ENCODE measurements at places on chromosomes 2 and 18.

DNA sequence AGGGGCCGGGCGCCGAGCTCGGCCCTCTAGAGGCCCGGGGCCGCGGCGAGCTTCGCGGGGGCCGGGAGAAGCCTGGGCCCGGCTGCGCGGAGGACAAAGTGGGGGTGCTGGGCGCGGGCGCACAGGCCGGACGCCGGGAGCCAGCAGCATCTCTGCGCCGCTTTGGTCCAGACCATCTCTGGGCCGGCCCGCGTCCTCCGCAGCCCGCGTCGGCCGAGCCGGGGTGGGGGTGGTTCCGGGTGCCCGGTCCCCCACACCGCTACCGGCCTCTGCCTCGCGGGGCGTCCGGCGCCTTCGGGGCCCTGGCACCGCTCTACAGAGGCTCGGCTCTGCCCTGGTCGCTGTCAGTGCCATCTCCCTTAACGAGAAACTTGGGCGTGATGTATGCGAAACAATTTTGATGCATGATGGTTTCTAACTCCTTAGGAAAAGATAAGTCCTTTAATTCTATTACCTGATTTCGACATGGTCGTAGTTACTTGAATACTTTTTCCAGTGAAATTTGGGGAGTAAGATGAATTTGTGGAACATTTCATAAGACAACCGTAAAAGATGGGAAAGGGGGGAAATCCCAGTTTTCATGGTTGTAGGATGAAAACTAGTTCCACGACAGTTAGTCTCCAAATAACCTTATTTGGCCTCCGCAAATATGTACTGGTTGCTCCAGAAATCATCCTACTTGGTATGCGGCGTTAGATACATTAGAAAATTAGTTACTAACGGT, 562 bp downstream of the TWSG1 start:
- no peak for DNase-seq

DNA sequence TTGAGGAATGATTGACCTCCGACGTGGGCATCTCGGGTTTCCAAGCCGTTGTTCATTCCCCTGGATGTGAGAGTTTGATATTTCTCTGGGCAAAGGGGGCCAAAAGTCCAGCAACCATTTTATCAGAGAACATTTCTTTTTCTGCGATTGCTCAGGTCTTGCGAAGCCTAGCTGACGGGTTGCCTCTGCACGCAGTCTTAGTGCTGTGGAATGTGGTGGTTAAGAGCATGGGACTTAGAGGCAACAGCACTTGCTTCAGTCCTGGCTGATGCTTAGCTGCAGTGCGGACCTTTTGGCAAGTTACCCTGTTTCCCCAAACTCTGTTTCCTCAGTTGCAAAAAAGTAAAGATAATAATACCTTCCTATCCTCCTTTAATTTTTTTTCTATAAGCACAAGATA, 45.0 kb downstream of the FAP start:
- DNase-seq, result no peak

- no peak for DNase-seq
Observed at GRCh38 chr2:100242891-100243619, 79.2 kb downstream of the LONRF2 start.

DNA sequence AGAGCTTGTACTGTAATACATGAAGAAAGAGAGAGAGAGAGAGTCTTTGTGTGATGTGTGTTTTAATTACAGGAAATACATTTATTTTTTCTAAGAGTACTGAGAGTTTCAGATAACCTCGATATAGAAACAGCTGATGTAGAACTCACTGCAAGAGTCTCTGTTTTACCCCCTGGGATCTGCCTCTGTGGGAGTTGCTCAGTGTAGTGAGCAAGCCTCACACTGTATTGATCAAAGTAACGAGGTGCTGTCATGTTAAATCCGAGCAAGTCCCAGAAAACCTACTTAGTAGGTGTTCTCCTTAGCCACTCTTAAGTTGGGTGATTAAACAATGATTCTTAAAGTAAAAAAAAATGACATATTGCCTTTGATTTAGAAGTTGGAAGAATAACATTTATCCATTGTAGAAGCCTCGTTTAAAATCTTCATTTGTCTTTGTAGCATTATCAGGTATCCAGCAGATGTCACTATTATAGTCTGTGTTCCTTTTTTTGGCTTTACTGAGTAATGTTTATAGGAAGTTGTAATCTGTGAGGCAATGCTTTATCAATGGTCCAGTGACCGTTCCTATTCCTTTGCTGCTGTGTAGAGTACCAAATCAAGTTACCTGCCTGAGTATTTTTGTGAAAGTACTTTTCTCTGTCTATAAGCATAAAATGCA, 219.0 kb downstream of the MYO3B start:
- no peak for DNase-seq

GRCh38 chr2:38586931-38587330, 15.8 kb downstream of the HNRNPLL start:
- no peak for DNase-seq

DNA sequence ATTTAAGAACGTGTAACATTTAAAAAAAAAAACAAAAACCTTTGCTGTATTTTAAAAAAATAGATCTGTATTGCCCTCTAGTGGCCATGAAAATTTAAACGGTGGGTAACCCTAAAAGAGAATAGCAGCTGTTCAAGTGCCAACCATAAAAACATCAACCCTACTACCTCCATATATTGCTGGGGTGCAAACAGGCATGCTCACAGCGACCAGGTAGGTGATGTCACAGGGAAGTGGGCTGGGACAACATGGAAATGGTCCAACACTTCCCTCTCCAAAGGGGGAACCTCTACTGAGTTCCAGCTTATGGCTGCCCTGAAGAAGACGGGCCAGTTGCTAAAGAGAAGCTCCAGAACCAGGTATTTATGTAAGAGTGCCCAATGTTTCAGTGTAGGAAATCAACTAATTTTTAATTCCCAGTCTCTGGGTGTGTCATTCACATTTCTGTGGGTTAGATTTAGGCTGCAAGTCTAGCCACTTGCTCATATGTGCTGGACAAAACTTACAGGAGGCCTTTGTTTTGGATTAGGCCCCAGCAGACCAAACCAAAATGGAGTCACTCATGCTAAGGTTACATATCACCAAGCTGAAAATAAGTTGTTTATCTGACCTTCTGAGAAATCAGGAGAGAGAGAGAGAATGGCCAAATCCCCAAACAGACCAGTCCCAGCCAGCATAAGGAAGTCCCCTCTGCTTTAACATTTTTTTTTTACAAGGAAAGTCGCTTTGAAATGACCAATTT, 54.5 kb downstream of the SKA1 start:
- no peak for DNase-seq

DNA sequence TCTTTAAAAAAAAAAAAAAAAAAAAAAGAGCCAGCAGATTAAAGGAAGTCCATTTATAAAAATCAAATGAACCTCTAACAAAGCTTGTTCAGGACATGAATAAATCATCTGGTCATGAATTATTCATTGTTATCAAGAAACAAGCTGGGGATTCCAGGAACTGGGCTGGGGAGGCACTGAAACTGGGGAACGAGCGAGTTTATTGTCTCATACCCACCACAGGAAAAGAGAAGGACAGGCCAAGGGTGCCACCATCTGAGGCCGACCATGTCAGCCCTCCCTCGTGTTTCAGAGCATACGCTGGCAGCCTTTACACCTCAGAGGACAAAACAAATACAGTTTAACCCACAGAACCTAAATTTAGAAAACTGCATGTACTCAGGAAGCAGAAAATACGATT, 164.2 kb downstream of the VWC2L start:
- DNase-seq, result no peak

DNA sequence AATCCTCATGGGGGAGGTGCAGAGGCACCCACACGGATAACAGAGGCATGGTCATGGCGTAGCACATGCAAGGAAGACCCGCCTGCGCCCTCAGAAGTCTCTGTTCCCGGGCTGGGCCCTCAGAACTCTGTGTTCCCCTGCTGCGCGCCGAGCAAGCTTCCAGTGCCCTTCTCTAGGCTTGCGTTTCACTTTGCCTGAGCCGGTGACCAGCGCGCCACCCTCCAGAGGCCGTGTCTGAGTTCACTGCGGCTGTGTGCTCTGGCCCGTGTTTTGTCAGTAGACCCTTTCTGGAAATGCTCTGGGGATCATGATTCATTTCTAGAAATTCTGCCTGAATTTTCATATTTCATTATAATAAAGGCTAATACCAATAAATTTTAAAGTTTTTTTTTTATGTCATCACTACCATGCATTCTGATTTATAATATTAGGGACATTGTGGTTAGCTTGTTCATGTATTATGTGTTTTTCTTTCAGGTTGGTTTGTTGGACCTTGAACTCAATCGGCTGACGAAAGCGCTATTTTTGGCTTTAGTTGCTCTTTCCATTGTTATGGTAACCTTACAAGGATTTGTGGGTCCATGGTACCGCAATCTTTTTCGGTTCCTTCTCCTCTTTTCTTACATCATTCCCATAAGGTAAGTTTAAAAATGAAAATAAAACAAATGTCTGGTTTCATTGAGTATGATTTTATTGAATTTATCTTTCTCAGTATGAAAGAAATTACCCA, 142.7 kb upstream of the NFATC1 start:
- DNase-seq, result no peak

DNA sequence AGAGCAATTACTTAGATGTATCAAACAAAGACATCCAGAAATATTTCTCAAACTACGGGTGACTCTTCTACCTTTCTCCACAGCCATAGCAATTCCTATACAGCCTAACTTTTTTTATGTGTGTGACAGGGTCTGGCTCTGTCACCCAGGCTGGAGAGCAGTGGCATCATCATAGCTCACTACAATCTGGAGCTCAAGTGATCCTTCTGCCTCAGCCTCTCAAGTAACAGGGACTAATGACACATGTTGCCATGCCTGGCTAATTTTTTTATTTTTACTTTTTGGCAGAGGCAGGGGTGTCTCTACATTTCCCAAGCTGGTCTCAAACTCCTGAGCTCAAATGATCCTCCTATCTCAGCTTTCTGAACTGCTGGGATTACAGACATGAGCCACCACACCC, 328.9 kb upstream of the NT5C1B start:
- no peak for DNase-seq

GRCh38 chr18:59345556-59345955, 13.5 kb downstream of the LMAN1 start:
- no peak for DNase-seq

DNA sequence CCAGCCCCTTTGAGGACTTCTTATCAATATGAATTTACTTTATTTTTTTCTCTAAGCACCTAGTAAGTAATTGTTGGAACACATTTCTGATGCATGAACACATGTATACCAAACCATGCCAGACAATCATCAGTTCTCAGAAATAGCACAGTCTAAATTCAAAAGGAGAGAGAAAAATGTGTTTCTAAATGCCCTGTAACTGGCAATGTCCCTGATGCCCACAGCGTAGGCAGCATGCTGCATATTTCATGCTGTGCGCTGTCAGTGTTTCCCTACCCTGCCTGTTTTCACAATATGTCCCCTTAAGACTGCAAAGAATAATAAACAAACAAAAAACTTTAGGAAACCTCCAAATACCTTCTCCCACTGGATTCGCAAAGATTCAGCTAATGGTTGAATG, 881.0 kb upstream of the CHAC2 start:
- DNase-seq, result no peak

- DNase-seq, result no peak
Observed at GRCh38 chr2:119019521-119019920, 77.5 kb downstream of the MARCO start.

DNA sequence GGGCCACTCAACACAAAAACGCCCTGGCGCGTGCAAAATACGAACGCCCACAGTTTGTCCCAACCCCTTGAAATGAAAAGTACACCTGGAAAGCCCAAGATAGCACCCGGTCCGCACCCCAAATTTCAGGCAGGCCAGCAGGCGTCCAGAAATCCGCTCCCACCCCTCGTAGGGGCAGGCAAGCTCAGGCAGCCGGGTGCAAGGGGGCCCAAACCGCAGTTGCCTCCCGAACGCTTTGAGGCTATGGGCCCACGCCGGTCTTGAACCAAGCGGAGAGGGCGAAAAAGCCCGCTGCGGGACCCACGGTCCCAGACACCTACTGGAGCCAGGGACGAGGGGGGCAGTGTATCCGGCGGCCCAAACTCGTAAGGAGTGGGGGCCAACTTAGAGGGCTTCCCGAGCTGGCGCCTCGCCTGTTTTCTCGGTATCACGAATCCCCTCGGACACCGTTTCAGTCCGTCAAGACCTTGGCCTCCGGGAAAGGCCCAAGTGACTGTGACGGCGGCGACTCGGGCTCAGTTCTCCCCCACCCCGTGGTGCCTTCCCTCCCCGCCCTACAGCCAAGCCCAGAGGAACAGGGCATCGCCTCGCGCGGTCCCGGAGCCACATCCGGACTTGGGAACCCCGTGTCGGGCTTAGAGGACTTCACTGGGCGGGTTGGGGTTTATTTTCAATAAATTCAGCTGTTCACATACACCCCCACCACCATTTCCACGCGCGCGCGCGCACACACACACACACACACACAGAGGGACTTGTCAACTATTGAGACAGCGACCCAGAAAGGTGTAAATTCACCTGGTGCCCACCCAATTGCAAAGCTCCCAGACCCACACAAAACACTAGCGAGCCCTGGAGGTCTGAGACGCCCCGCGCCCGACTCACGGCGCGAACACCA, 6.2 kb upstream of the SATB2 start:
- DNase-seq, result no peak

DNA sequence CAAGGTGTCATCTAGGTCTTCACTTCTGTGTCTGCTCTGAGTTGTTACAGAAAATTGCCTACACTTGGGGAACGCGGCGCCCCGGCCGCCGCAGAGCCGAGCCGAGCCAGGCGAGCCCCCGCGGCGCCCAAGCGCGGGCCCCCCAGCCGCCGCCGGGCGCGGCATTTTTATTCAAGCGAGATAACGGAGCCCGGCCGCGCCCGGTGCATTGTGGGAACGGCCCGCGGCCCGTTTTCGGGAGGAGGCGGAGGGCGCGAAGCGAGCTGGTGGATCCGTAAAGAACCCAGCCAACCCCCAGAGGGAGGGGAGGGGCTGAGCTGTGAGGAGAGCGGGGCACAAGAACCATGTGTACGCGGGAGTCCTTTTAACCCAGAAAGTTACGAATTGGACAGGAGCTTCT, 191.8 kb downstream of the FTCDNL1 start:
- DNase-seq, result no peak

DNA sequence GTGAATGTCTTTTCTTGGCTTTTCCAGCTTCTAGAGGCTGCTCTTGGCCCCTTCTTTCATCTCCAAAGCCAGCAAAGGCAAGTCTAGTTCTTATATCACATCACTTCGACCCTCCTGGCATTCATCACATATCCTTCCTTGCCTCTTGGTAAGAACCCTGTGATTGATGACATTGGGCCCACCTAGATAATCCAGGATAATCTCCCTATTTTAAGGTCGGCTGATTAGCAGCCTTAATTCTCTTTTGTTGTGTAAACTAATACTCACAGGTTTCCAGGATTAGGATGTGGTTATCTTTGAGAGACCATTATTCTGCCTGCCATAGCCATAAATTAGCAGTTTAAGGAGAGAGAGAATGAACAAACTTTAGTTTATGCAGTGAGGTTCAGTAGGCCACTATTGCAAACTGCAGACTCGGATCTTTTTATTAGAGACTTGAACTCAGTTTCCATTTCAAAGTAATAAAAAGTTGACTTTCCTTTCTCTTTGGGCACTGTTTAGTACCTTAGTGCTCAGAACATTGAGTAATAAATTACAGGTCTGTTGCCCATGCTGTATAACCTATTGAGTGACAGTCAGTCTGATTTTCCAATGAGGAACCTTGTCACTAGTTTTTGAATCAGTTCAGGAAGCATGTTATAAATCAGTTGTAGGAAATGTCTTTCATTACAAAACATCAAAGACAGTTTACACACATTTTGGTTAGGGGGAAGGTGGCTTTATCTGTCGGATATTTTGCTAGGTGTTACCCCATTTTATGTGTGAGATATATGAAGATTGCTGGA, 4.5 kb downstream of the NDUFV2 start:
- DNase-seq, result no peak
